ENCODE measurements at places on chromosomes 2 and 18.

GRCh38 chr2:124180635-124181034 is 155.5 kb downstream of the CNTNAP5 start:
- no peak for DNase-seq

- no peak for DNase-seq
Observed at GRCh38 chr2:8538931-8539621, 142.8 kb upstream of the ID2 start.

DNA sequence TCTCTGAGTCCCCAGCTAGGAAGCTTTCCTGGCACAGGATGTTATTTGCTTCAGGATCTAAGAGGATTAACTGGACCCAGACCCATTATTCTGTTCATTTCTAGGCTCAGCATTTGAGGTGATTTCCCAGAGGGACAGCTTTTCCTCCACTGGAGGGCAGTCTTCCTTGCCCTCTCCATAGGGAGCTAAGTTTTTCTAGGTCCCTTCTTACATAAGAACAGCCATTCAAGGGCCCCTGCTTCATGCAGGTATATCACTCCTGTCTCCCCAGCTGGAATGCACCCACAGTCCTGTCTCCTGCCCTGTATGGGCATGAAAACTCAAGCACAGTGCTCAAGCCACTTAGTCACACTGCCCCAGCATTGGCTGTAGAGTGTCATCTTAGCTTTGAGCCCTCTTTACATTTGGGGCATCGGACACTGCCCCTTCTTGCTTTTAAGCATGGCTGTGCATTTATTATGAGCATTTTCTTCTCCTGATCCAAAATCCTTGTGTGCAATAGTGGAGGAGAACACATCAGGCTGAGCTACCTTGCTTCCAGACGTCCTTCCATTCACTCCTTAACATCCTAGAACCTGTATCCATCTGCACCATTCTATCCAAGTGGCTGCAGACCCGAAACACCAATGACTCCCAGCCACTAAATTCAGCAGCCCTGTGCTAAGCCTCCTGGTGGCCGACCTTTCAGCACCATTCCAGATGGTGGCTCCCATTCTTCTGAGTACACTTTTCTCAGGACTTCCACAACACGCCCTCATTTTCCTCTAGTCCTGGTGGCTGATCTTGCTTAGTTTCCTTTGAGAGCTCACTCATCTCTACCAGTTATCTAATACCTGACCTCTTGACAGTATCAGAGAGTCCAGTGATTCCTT is 80.0 kb downstream of the COPS8 start:
- peak; percentile 48 for DNase-seq

DNA sequence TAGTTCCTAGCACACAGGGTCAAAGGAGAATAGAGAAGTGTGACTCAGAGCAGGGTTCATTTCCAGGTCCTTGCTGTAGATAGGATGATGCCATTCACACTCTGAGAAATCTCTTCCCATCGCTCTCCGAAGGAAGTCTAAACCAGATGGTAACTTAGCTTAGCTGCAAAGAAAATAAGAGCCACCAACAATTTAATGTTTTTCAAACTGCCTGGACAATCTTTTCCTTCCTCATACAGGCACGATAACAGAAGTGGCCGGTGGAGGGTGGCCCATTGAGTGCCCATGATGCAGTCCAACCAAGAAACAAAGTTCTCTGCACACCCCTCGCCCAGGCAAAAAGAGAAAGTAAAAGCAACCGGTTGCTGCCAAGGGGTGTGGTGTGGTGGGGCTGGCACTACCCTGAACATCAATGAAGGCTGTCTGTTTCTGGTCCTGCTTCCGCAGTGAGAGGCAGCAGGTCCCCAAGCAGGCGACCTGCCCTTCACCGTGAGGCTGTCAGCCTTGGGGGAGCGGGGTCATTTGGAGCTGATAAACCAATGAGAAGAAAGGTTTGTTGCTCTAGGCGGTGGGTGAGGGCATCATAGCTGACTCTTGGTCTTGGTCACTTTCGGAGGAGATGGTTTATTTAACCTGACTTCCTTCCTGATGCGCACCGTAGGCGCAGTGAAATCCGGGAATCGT is 105.6 kb upstream of the CD302 start:
- DNase-seq, result no peak

GRCh38 chr2:120499784-120500495 is 154.0 kb downstream of the INHBB start:
- DNase-seq, result no peak

DNA sequence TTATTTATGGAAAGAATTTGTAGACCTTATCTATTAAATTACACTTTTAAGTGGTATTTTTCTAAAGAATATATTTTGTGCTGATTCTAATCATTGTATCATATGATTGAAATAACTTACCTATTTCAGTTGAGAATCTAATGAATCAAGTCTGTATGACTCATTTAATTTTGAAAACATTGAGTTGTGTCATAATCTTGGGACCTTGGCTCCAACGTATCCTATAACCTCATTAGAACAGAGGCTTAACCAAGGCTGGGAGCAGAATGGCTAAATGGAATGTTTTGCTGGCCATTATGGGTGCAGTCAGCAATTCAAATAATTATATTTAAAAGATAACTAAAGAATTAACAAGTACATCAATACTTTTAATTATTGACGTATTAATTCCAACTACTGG is 19.6 kb upstream of the GULP1 start:
- DNase-seq, result no peak

- no peak for DNase-seq
Observed at GRCh38 chr2:70411483-70412125, 109.7 kb upstream of the FAM136A start.

GRCh38 chr2:139492131-139492680 is 712.0 kb upstream of the NXPH2 start:
- DNase-seq, result no peak

- no peak for DNase-seq
Observed at GRCh38 chr18:25348386-25349130, 3.4 kb downstream of the ZNF521 start.

- DNase-seq, result peak; percentile 62
Observed at GRCh38 chr2:162914161-162914560, 75.6 kb upstream of the KCNH7 start.

- DNase-seq, result peak; percentile 19
Observed at GRCh38 chr2:177553176-177553884, 160.8 kb downstream of the AGPS start.

GRCh38 chr2:227466887-227467600 is 4.9 kb upstream of the AGFG1 start:
- DNase-seq, result no peak

Data from fibroblast of upper back skin (primary cell).